Stimulated activated CD8-positive, alpha-beta memory T cell treated with anti-CD3 and anti-CD28 coated beads, Interleukin-15, amount 100 ng/mL, for 24 hours (primary cell): ENCODE measurements at places on chromosomes 2 and 18.

GRCh38 chr2:218033208-218033589, 30.4 kb upstream of the TNS1 start:
- no peak for DNase-seq

DNA sequence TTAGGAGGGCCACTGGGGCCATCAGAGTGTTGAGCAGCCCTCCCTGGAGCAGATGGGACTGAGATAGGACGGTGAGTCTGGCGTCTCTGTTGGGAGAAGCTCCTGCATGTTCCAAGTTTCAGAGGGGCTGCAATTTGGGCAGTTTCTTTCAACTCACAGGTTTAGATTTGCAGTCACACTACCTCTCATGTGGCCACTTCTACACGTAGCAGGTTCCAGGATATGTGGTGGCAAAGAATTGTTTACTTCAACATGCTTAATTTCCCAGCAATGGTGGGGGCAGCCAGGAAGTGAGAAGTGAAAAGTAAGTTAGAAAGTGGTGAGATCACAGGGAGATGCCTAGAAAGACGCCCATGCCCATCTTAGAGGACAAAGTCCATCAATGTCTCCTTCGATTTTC, 9.3 kb downstream of the NCK2 start:
- DNase-seq = no peak

- no peak for DNase-seq
Observed at GRCh38 chr2:187136646-187137045, 287.7 kb upstream of the ZSWIM2 start.

- no peak for DNase-seq
Observed at GRCh38 chr2:187873132-187873531, 318.9 kb upstream of the TFPI start.

- DNase-seq = no peak
Observed at GRCh38 chr18:9708057-9708433, at the start of gene RAB31. Gene RAB31, plus strand, starts transcription at chr18:9708301. Its CDS starts 105 bp downstream, at chr18:9708406.
